Pulmonary artery endothelial cell (primary cell): ENCODE measurements at places on chromosomes 5 and 9. TPM values are rescaled to one million over a fixed set of nuclear protein-coding genes. Genes with fewer than 3 reads are reported as not detected.

DNA sequence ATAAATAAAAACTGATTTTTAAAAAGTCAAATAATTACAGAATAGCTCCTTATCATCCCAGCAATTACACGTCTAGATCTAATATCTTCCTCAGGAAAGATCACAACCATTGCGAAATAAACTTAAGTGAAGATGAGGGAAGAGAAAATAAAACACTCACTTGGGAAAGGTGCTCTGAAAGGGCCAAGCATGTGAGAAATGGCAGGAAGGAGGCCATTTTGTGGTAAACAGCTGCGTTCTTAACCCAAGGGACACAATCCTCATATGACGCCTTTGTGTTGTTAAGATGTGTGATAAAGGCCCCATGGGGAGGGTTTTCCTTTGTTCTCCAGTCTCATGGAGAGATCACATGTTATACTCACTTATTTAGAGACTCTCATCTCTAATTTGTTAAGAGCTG, 32.5 kb downstream of the JAKMIP2 start:
- DNase-seq, result no peak

DNA sequence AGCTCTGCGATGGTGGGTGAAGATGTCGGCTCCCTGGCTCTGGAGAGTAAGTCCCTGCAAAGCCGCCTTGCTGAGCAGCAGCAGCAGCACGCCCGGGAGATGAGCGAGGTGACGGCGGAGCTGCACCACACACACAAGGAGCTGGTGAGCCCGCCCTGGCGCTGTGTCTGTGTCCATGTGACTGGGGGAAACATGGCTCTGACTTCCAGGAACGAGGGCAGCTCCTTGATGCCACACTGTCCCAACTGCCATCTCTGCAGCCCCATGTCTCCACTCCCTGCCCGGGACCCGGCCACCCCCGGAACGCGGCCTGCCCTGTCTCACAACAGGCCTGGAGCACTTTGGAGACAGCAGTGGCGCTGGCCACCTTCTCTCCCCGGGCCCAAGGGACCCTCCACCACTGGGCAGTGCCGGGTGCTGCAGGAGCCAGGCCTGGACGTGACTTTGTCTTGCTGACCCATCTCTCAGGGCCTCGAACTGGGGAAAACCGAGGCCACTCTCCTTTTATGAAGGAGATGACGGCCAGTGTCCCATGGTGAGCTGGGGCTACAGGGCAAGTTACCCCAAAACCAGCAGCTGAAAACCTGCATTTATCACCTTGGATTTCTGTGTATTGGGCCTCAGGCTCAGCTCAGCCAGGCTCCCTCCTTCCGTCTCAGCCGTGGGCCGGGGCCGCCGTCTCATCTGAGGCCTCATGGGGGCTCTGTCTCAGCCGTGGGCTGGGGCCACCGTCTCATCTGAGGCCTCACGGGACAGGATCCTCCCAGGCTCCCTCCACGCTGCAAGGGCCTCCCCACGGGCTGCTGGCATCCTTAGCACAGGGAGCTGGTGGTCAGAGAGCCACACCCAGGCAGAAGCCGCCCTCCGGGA, 28.6 kb downstream of the CEP72 start:
- DNase-seq, result no peak

DNA sequence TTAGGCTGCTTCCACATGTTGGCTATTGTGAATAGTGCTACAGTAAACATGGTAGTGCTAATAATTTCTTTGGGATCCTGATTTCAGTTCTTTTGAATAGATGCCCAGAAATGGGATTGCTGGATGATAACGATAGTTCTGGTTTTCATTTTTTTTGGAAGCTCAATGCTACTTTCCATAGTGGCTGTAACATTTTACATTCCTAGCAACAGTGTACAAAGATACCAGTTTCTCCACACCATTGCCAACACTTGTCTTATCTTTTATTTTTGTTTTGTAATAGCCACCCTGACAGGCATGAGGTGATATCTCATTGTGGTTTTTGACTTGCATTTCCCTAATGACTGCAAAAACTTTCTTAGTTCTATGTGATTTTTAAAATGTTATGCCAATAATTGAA, 68.8 kb upstream of the LRRC70 start:
- no peak for DNase-seq

DNA sequence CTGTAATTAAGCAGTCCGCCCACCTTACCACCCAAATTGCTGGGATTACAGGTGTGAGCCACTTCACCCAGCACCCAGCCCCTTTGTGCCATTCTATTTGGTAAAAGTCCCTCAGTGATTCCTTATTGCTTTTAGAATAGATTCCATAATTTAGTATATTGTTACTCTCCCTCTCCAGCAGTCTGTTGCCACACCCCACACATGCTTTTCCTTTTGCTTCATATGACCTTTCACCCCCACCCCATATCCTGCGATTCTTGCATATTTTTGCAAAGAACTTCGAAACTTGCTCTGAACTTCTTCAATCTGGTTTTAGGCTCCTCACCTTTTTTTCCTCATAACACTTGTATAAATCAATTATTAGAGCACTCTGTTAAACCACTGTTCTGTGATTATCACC, 100.2 kb downstream of the MTREX start:
- DNase-seq, result no peak

GABRA6 gene
- total RNA-seq, result not detected in 2 replicates

GDA gene
- total RNA-seq, result not detected in 2 replicates
